MCF 10A (cell line): ENCODE measurements at places on chromosomes 13 and 19.

GRCh38 chr19:14088634-14089411 is 1.7 kb downstream of the SAMD1 start:
- H3K27ac ChIP-seq, result no peak overlapping the region
- no peak for DNase-seq
- peak overlapping the region; percentile 78 for H3K4me3 ChIP-seq

GRCh38 chr13:29266261-29266660 is 329.2 kb downstream of the SLC7A1 start:
- no peaks in the 10 kb centered on the region for H3K4me1 ChIP-seq
- no peak overlapping the region for H3K4me3 ChIP-seq
- H3K27me3 ChIP-seq, result peaks cover 42% of the 10 kb centered on the region
- H3K27ac ChIP-seq, result no peak overlapping the region
- H3K36me3 ChIP-seq, result no peaks in the 10 kb centered on the region

GRCh38 chr19:8655340-8655709 is 24.9 kb downstream of the NFILZ start:
- H3K4me3 ChIP-seq, result no peak overlapping the region
- H3K27me3 ChIP-seq, result no peaks in the 10 kb centered on the region
- H3K4me1 ChIP-seq, result no peaks in the 10 kb centered on the region
- H3K27ac ChIP-seq, result no peak overlapping the region
- no peaks in the 10 kb centered on the region for H3K36me3 ChIP-seq

- H3K4me3 ChIP-seq, result peak overlapping the region; percentile 98
- peaks cover 8% of the 10 kb centered on the region for H3K4me1 ChIP-seq
- no peak for DNase-seq
- peaks cover 24% of the 10 kb centered on the region for H3K36me3 ChIP-seq
- no peaks in the 10 kb centered on the region for H3K27me3 ChIP-seq
These were observed 384 bp downstream of the TRAPPC2B start for GRCh38 chr19:57363688-57364181.

DNA sequence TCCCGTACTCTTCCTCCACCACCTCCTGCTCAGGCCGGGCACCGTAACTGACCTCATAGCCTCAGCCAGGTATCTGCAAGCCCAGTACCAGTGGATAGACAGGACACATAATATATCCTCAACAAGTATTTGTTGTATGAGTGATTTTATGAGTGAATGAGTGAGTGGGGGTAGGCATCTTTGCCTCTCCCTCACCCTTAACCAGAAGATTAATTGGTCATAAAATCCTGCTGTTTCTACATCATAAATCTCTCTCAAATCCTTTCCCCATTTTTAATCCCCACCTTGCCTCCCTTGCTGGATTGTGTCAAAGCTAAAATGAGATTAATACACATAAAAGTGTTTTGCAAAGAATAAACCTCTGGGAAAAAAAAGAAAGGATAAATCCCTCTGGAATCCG is 44.4 kb upstream of the HMGB1 start:
- no peak overlapping the region for H3K27ac ChIP-seq
- no peaks in the 10 kb centered on the region for H3K27me3 ChIP-seq
- no peak overlapping the region for H3K4me3 ChIP-seq
- no peak for DNase-seq

- no peaks in the 10 kb centered on the region for H3K36me3 ChIP-seq
- no peak overlapping the region for H3K4me3 ChIP-seq
- H3K4me1 ChIP-seq, result no peaks in the 10 kb centered on the region
- DNase-seq, result no peak
These were observed 1303.6 kb downstream of the UQCRFS1 start for GRCh38 chr19:27909185-27909840.

DNA sequence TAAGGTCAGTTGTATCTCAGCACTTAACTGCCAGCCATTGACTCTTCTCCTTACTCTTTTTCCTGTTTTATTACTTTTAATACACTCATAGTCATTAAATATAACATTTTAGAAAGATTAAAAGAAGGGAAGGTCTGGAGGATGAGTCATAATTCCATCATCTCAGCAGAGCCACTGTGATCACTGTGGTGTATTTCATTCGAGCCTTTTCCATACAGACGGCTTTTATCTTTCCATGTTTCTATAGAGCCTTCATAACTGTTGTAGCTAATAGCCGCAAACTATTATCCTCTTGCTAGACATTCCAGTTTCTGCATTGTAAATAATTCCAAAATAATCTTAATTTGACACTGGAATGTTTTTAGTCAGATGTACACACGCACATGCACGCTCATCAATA is 4.7 kb upstream of the FLT1 start:
- H3K27ac ChIP-seq, result no peak overlapping the region
- H3K4me1 ChIP-seq, result no peaks in the 10 kb centered on the region
- H3K36me3 ChIP-seq, result no peaks in the 10 kb centered on the region
- peak; percentile 17 for DNase-seq
- H3K4me3 ChIP-seq, result no peak overlapping the region
- peaks cover 17% of the 10 kb centered on the region for H3K27me3 ChIP-seq

DNA sequence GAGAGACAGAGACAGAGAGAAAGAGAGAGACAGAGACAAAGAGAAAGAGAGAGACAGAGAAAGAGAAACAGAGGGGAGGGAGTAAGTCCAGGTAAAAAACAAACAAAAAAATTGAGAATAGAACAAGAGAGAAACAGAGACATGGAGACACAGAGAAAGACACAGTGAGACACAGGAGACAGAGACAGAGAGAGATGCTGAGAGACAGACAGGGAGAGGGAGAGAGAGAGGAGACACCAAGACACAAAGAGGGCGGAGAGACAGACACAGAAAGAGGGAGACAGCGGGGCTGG is 5.8 kb upstream of the PROZ start:
- peak overlapping the region; percentile 63 for H3K4me3 ChIP-seq
- peaks cover 5% of the 10 kb centered on the region for H3K36me3 ChIP-seq
- H3K4me1 ChIP-seq, result peaks cover 9% of the 10 kb centered on the region
- no peaks in the 10 kb centered on the region for H3K27me3 ChIP-seq
- DNase-seq, result no peak

DNA sequence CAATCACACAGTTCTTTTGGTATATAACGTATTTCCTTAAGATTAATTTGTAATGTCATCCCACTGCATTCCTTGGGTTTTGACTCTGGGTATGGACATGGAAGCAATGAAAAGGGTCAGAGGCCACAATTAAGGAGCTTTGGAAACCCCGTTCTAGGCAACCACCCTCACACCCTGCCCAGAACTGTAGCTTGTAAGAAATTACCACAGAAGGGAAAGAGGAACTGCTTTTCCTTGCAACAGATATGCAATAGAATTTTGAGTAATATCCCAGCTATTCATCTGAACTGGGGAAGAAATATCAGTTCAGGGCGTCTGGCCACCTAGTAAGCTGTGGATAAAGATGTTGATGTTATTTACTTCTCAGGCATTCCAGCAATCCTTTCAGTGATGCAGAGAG is 985 bp upstream of the CLC start:
- H3K27ac ChIP-seq, result no peak overlapping the region
- H3K36me3 ChIP-seq, result no peaks in the 10 kb centered on the region
- no peaks in the 10 kb centered on the region for H3K4me1 ChIP-seq
- no peak for DNase-seq
- peaks cover 84% of the 10 kb centered on the region for H3K27me3 ChIP-seq

- no peak overlapping the region for H3K4me3 ChIP-seq
- no peaks in the 10 kb centered on the region for H3K4me1 ChIP-seq
- no peak overlapping the region for H3K27ac ChIP-seq
- DNase-seq, result no peak
These were observed 6.9 kb downstream of the CACNG7 start for GRCh38 chr19:53916004-53916403.

DNA sequence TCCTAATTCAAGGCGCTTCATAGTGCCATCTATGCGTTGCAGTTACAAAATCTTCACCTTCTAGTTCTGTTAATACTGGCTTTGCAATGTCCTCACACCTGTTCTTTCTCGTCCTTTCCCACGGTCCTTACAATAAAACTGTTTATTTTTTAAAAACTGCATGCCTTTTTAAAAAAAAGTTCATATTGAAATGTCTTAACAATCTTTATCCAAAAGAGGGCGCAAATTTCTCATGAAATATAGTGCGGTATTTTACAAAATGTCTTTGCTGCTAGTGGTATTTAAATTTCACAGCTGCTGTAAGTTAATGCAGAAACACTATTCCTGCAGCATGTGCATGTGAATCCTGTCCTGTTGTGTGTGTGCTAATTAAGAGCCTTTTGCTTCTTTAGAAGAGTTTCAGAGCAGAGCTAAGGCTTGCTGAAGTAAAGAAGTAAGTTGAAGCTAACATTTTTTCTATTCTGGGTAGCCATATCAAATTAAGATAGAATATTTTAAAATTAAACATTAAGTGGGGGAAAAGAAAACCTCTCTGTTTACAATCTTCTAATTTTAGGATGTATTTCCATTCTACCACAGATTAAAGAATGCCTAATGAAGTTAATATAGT is 15.8 kb upstream of the CLDN10 start:
- H3K4me3 ChIP-seq, result no peak overlapping the region
- H3K27me3 ChIP-seq, result no peaks in the 10 kb centered on the region
- no peaks in the 10 kb centered on the region for H3K36me3 ChIP-seq

DNA sequence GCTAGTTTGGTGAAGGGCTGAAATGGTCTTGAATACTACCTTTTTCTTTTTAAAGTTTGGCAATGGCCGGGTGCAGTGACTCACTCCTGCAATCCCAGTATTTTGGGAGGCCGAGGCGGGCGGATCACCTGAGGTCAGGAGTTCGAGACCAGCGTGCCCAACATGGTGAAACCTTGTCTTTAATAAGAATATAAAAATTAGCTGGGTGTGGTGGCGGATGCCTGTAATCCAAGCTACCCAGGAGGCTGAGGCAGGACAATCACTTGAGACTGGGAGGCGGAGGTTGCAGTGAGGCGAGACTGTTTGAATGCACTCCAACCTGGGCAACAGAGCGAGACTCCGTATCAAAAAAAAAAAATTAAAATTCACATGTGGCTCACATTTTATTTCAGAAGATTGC is 880 bp upstream of the ZNF723 start:
- no peak overlapping the region for H3K27ac ChIP-seq
- DNase-seq, result no peak
- H3K4me1 ChIP-seq, result no peaks in the 10 kb centered on the region
- H3K36me3 ChIP-seq, result no peaks in the 10 kb centered on the region

DNA sequence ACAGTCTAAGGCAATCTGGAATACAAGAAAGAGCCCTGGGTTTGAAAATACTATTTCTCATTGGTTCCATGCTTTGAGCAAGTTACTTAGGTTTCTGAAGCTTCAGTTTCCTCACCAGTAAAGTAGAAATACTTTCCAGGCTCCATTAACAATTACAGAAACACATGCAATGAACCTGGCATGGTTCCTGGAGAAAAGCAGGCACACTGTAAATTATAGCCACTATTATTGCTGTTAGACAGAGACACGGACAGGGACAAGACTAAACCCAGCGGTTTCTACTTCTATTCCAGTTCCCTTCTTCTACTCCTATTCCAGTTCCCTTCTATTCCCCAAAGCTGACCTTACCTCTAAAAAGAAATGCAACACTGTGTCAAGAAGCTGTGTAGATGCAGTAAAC is 41.2 kb downstream of the MIPEP start:
- peaks cover 12% of the 10 kb centered on the region for H3K36me3 ChIP-seq
- no peak overlapping the region for H3K27ac ChIP-seq
- peaks cover 5% of the 10 kb centered on the region for H3K4me1 ChIP-seq
- no peak overlapping the region for H3K4me3 ChIP-seq
- no peak for DNase-seq

DNA sequence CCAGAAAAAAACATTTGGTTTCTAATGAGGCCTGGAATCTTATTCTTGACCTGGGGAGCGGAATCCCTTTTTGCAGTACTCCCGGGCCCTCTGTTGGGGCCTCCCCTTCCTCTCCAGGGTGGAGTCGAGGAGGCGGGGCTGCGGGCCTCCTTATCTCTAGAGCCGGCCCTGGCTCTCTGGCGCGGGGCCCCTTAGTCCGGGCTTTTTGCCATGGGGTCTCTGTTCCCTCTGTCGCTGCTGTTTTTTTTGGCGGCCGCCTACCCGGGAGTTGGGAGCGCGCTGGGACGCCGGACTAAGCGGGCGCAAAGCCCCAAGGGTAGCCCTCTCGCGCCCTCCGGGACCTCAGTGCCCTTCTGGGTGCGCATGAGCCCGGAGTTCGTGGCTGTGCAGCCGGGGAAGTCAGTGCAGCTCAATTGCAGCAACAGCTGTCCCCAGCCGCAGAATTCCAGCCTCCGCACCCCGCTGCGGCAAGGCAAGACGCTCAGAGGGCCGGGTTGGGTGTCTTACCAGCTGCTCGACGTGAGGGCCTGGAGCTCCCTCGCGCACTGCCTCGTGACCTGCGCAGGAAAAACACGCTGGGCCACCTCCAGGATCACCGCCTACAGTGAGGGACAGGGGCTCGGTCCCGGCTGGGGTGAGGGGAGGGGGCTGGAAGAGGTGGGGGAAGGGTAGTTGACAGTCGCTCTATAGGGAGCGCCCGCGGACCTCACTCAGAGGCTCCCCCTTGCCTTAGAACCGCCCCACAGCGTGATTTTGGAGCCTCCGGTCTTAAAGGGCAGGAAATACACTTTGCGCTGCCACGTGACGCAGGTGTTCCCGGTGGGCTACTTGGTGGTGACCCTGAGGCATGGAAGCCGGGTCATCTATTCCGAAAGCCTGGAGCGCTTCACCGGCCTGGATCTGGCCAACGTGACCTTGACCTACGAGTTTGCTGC is at the start of gene ICAM4:
ICAM4 (plus strand) TSS at position 153 of the 935 bp plus-strand sequence; CDS start at position 211, 58 bp downstream.
- peak within 1 kb of the TSS; percentile 33 for H3K4me3 ChIP-seq
- H3K27me3 ChIP-seq, result no peaks in the 10 kb centered on the region
- H3K36me3 ChIP-seq, result no peaks in the 10 kb centered on the region
- DNase-seq, result no peak

DNA sequence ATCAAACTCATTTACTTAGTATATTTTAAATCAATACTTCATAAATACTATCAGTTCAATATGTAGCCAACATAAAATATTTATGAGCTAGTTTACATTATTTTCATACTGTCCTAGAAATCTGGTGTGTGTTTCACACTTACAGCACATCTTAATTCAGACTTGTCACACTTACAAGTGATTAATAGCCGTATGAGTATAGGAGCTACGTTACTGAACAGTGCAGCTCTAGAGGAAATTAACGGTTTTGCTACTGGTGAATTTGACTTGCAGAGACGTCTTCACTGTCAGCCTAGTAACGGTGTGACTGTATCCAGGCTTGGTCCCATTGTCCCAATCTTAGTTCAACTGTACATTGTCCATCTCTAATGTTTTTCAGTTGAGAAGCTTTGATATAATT is 33.7 kb upstream of the POSTN start:
- no peak for DNase-seq
- H3K27ac ChIP-seq, result no peak overlapping the region
- no peaks in the 10 kb centered on the region for H3K4me1 ChIP-seq

- peak overlapping the region; percentile 56 for H3K4me3 ChIP-seq
- H3K36me3 ChIP-seq, result peaks cover 29% of the 10 kb centered on the region
- DNase-seq, result peak; percentile 26
- H3K27ac ChIP-seq, result peak overlapping the region; percentile 88
- no peaks in the 10 kb centered on the region for H3K27me3 ChIP-seq
These were observed 6.5 kb upstream of the KCTD4 start for GRCh38 chr13:45207319-45207718.

- peak overlapping the region; percentile 67 for H3K4me3 ChIP-seq
- H3K4me1 ChIP-seq, result peaks cover 5% of the 10 kb centered on the region
- DNase-seq, result peak; percentile 96
- H3K36me3 ChIP-seq, result peaks cover 5% of the 10 kb centered on the region
These were observed 2.9 kb downstream of the C13orf46 start for GRCh38 chr13:113970810-113971470.
